ENCODE measurements at places on chromosomes 13 and 19. TPM values are rescaled to one million over a fixed set of nuclear protein-coding genes. Genes with fewer than 3 reads are reported as not detected.
A peak's percentile ranks its signal among the peaks of the same experiment; 100 is the strongest.

DNA sequence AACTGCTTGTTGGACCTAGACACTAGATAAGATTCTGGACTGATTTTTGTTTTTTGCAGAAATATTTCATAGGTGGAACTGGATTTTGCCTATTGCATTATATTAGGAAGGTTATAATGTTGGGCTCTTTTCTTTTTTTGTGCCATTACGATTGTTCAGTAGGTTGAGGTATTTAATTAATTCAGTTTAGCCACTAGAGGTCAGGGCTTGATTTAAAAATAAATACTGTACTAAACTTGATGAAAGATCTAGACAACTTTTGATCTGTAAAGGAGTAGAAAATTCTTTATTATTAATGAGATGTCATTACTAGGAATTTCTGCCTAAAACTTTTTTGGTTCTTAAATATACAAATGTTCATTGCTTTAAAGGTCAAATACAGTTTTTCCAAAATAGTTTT lies 15.2 kb upstream of the SUPT20H start:
- DNase-seq: peak; percentile 9

GRCh38 chr13:39452417-39452816 lies 150.6 kb downstream of the LHFPL6 start:
- DNase-seq: peak; percentile 55

DNA sequence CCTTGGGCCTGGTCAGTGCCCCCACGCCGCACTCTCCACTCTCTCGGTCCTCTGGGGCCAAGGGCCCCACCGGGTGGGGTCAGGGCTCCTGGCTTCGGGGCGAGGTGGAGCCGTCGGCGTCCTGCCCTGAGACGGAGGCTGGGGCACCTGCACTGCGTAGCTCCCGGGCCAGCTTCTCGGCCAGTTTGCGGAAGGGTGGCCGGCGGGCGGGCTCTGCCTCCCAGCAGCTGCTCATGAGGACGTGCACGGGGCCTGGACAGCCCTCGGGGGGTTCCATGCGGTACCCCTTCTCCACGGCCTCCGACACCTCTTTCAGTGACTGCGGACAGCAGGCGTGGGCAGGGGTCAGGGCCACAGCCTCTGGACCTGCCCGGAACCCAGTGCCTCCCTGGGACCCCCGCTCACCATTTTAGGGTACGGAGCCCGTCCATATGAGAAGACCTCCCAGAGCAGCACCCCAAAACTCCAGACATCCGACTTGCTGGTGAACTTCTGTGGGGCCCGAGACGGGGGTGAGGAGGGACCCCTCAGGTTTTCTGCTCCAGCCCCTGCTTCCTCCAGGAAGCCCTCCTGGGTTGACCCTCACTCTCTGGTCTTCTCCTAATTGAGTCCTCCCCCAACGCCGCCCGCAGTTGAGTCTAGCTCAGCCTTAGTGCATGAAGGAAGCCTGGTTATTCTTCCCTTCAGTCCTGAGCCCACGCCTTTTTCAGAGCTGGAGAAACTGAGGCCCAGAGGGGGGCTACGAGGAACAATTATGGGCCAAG lies 6.3 kb upstream of the RAX2 start:
- no peak for DNase-seq

DNA sequence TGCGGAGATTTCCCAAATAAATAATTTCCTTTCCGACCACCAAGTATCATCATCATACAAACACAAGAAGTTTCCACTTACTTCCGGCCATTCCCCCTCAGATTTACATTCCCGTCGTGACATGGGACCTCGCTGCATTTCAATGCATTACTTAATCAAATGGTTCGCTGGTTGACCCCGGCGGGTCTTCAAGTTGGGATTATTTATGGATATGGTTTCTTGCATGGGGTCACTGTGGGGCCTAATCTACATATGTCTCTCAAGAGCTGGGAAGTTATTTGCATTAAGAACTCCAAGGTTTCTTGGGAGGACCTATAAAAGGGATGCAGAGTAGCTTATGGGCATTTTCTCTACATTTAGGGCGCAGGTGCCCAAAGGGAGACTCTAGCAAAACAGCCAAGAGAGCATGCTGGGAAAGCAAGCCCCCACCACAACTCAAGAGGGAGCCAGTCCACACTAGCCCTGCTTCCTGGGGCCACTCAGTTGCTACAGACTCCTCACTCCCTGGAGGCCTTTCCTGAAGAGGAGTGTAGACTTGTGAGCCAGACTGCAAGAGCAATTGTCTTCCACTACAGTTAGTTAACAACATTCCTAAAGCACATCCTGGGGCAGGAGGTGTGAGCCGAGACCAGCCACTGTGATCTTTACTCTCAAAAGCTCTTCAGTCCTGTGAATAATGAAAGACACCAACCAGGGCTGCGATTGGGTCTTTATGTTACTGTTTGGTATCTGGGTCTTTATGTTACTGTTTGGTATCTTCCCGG lies 125.3 kb downstream of the KATNAL1 start:
- DNase-seq: no peak

DNA sequence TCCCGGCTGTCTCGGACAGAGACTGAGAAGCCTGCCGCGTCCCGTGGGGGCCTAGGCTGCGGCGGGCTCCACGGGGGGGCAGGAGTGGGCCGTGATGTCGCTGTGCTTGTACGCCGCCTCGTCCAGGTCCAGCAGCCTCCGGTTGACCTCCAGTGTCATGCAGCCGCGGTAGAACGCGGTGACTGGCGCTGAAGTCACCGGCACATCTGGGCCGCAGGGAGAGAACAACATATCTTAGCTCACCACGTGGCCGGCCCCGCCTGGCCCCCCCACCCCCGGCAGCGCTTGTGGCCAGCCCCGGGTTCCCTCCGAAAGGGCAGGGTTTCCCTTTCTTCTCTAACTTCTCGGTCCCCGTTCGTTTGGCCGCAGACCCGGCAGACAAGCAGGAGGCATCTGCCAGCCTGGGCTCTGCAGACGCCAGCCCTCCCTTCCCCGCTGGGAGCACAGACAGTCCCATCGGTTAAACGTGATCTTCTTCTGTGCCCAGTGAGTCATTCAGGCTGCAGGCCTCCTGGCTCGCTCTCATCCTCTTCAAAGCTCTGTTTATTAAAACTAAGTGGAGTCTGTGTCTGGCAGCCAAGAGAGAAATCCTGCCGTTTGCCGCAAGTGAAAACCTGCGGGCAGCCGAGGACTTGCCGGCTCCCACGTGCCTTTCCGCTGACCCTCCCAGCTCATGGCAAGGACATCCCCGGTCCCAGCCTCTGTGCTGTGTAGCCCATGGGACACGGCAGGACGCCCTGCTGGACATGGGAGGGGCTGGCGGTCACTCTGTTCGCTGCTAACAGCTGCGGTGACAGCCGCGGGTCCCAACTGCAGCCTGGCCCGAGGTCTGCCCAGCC lies 42.8 kb downstream of the GAS6 start:
- DNase-seq: no peak

DNA sequence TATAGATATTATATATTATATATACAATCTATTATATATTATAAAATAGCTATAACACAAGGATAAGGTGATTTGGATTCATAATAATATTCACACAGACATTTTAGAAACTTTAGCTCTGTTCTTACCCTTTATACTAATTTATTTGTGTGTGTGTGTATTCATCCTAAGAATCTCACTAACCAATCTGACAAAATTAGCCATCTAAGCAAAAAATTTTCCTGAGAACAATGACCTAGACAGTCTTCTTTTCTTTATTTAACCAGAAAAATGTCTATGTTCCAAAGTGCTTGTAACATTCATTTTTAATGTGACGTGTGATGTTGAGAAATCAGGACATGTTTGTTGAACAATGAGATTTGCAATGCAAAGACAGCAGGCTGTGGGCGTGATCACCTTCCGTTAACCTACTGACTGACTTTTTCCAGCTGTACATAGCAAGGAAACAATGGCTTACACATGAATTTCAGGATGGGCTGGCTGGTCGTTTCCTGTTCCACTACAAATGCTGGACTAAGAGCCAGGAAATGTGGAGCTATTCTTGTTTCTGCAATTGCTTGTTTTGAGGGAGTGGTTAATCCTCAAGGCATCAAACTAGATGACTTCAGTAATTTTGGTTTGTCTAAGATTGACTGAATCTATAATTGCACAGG lies 634.6 kb upstream of the ARGLU1 start:
- DNase-seq: no peak

GRCh38 chr19:6531163-6531955 lies 533 bp downstream of the TNFSF9 start:
- no peak for DNase-seq

The DAND5 gene
- 0.07 TPM for polyA plus RNA-seq

The ANGPTL4 gene
- 6.0 TPM for polyA plus RNA-seq

The COL5A3 gene
- not detected for polyA plus RNA-seq

The DCLK1 gene
- not detected for polyA plus RNA-seq

The ZNF230 gene
- polyA plus RNA-seq: 4.7 TPM

The LYPD4 gene
- not detected for polyA plus RNA-seq

The ANKRD10 gene
- 142 TPM for polyA plus RNA-seq

The RYR1 gene
- 0.71 TPM for polyA plus RNA-seq

Data from cardiac muscle cell (in vitro differentiated cells and primary cell).